ENCODE measurements at places on chromosomes 3 and 15.
A peak's percentile ranks its signal among the peaks of the same experiment; 100 is the strongest.

- DNase-seq, result no peak
Measured at GRCh38 chr3:151864423-151865101, 8.9 kb upstream of the SUCNR1 start.

DNA sequence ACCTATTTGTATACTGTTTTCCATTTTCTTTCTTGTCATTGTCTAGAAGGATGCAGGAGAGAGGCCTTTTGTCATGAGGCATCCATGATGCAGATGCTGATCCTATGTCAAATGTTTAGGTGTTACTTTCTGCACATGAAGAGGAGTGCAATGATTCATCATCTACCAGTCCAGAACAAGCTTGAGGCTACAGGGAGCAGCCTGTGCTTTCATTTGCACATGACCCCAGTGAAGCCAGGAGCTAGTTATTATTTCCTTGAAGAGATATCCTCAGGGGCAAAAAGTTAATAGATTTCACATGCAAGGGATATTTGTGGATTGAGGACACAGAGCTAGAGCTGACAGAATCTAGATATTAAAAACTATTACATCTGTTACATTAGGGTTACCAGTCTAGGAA, 204.4 kb upstream of the TGFBR2 start:
- no peak for DNase-seq

- no peak for DNase-seq
Measured at GRCh38 chr15:51161491-51162220, 67.0 kb upstream of the TNFAIP8L3 start.

DNA sequence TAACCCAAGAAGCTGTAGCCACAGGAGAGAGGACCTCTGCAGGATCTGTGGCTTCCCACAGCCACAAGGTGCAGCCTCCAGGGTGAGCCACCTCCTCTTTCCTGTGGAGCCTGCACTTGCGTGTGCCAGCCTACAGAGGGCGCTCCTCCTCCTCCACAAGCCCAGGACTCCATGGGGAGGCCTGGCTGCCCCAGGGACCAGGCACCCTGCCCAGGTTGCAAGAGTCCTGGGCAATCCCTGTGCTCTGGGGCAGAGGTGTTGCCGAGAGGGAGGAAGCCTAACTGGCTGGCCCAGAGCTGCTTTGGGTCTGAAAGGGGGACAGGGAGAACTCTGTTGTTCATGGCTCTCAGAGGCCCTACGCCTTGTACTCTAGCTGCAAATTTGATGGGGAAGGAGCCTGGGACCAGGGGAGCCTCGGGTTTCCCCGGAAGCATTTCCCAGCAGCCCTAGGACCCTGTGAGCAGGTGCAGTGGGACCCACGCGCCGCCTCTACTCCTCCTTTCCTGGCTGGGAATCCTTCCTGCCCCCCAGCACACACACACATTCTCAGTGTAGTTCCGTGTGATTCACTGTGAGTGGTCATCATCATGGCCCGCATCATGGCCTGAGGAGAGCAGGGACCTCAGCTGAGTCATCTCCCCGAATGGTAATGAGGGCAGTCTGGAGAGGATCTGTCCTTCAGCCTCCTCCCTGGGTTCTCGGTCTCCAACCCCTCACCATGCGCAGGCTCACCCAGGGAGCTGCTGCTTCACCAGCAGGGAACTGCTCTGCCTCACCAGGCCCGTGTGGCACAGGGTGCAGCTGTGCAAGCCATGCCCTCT, 24.3 kb downstream of the TBC1D21 start:
- DNase-seq, result peak; percentile 71

DNA sequence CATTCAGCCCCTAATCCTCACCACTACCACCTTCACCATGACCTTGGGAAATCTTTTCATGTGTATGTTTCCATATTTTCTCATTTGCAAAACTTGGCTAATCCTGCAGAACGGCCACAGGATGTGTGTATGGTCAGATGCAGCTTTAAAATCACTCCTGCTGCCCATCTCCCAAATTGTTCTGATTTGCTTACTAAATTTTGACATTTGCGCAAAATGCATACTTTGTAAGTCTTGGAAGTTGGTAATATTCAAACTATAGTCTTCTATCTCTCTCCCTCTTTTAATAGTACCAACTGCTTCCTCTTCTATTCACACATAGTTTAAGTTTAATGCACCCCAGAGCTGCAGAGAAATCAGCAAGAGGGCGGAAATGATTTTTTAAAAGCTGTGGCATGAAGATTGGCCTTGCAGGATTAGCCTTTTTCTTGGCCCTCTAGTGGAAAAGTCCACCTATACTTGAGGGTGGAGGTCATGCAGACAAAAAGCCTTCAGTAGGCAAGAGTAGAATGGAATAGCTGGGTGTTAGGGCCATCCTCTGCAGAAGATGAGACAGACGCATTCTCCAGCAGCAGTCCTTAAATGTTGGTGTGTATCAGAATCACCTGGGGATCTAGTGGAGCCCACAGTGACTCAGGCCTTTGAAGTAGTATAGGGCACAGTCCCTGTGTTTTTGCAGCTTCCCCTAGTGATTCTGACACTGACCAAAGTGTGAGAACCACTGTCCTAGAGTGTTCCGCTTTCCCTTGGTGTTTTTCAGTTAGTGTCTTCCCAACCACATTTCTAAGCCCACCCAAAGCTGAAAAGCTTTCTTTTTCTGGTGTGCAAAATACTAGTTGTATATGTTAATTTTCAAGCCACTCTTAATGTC, 181.7 kb downstream of the CHST2 start:
- DNase-seq, result no peak

DNA sequence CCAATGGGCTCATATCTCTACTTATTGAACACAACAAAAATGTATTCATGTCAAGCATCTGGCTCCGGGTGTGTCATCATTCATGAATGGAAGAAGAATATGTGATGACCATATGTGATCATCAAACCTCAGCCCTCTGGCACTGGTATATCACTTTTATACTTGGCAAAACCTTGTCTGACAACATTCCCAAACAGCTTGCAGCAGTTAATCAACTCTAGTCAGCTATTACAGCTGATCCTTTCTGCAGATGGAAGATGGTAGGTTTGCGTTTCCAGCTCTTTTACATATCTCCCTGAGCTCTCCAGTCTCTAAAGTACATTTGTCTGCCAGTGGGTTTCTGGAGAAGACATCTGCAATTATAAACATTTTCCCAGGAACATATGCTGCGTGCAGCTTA, 6.6 kb downstream of the PLSCR5 start:
- no peak for DNase-seq

DNA sequence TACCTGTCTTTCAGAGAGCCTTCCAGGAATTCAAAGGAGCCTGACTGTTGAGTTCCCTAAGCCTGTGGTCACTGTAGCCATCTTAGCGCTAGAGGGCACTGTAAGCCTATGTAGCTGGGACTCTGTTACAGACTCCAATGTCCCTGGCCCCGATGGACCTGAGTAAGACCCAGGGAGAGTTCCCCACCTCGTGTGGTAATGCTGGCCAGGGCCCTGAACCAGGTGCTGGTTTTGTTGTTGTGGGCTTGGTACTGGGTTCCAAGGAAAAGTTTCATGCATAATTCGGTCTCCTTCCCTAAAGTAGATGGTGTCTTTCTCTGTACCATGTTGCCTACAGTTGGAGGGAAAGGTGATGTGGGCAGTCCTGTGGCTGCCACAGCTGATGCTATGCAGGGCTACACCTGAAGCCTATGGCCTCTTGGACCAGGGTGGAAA, 32.4 kb downstream of the CDAN1 start:
- DNase-seq, result peak; percentile 37

DNA sequence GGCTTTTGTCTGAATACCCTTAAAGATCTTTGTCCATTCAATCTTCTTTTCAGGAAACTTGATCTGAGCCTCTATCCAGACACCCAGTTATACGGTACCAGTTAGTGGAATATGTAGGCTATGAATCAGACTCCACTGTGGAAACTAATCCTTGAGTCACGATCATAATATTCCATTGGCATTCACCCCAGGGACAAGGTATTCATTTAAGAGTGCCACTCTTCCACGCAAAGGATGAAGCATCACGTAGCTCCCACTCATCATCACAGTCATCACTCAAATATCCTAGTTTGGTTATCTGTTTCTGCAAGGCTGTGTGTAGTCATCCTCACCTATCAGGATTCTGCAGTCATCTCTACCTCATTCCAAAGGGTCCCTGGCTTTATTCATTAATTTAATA, 85.6 kb downstream of the NEDD4 start:
- DNase-seq, result no peak

DNA sequence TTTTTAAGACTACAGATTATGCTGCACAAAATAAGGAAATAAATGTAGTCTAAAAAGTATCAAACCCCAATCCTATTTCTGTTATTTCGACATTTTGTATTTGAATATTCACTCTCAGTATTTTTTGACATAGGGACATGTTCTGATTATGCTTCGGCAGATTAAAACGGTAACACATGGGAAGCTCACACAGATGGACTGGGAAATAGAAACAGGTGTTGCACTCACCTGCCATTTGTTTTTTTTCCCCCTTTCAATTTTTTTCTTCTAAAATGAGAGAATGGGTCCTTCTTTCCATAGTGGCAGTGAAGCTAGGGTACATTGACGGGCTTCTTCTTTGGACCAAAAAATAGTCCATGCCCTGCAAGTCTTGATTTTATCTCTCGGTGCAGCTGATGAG, 163.1 kb downstream of the MYRIP start:
- no peak for DNase-seq
